ENCODE measurements at places on chromosomes 13 and 19. TPM values are rescaled to one million over a fixed set of nuclear protein-coding genes. Genes with fewer than 3 reads are reported as not detected.

Gene ITGBL1
- 118 TPM for total RNA-seq

Gene SEMA6B
- total RNA-seq = 19.4 TPM

Gene BAX
- total RNA-seq = 53.4 TPM

Gene CLC
- total RNA-seq = not detected

DNA sequence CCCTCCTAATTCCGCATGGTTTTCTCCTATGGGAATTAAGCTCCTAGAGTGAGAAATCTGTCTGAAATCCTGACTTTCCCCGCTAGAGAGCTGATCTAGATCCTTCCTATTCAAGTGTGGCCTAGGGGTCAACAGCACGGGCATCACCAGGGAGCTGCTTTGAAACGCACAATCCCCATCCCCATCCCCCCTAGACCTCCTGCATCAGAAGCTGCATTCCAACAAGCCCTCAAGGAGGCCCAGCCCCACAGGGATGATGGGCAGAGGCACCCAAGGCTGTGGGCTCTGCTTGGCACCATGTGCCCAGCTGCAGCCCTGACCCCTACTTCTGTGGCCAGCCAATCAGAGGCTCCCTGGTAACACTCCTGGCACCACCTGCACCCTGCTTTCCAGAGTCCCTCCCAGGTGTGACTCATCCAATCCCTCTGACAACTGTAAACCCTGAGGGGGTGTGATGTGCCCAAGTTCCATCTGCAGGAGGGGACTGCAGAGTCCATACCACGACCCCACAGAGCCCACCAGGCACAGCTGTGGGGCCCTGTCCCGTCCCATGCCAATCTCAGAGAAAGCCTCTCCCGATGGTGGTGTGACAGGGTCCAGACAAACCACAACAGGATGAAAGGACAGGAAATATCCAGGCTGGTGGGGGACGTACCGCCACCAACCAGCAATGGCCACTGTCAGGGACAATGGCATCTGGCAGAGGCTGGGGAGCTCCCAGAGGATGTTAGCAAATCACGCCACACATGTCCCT is 19.8 kb upstream of the SLC35E1 start:
- no peak for DNase-seq

DNA sequence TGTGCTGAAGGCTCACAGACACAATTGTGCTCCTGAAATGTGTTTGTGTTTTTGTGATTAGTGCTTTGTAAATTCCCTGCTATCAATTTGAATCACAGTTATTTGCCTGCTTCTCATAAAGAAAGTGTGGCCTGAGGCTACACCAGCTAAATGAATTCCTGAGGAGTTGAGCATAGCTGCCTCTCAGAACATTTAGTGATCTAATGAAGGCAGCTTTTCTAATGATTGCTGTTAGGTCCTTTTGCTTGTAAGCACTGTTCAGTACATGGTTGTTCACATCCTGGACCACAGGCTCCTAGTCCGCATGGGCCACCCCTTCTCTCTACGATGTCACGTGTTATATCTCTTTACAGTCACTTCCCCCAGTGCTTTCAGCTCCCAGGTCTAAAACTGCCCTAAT is 238.2 kb downstream of the B3GLCT start:
- no peak for DNase-seq

- no peak for DNase-seq
Measured at GRCh38 chr19:30318261-30318660, 53.9 kb upstream of the ZNF536 start.

DNA sequence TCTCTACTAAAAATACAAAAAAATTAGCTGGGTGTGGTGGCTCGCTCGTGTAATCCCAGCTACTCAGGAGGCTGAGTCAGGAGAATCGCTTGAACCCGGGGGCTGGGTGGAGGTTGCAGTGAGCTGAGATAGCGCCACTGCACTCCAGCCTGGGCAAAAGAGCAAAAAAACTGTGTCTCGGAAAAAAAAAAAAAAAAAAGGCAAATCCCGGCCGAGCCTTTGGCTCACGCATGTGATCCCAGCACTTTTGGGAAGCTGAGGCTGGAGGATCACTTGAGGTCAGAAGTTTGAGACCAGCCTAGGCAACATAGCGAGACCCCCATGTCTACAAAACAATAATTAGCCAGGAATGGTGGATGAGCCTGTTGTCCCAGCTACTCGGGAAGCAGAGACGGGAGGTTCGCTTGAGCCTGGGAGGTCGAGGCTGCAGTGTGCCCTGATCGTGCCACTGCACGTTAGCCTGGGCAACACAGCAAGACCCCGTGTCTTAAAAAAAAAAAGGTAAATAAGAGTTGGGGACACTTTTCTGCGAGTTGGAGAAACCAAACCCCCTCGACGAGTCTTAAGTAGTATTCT is 574 bp upstream of the GPX4 start:
- peak; percentile 83 for DNase-seq

- no peak for DNase-seq
Measured at GRCh38 chr13:71589032-71589431, 278.0 kb downstream of the DACH1 start.

GRCh38 chr19:6833166-6833790 is 54.1 kb upstream of the ADGRE1 start:
- no peak for DNase-seq

- no peak for DNase-seq
Measured at GRCh38 chr19:33125929-33126388, 6.0 kb upstream of the WDR88 start.

DNA sequence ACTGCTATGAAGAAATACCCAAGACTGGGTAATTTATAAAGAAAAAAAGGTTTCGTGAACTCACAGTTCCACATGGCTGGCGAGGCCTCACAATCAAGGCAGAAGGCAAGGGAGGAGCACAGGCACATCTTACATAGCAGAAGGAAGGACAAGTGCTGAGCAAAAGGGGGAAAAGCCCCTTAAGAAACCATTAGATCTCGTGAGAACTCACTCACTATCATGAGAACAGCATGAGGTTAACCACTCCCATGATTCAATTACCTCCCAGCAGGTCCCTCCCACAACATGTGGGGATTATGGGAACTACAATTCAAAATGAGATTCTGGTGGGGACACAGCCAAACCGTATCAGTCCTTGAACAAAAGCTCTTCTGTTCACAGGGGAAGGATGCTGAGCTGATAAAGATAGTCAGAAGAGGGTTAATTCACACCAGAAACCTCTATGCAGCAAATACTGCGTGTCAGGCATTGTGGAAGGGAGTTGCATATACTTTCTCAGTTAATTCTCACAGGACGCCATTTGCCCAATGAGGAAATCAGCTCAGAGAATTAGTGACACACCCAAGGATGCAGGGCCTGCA is 246.2 kb downstream of the FOXO1 start:
- no peak for DNase-seq

DNA sequence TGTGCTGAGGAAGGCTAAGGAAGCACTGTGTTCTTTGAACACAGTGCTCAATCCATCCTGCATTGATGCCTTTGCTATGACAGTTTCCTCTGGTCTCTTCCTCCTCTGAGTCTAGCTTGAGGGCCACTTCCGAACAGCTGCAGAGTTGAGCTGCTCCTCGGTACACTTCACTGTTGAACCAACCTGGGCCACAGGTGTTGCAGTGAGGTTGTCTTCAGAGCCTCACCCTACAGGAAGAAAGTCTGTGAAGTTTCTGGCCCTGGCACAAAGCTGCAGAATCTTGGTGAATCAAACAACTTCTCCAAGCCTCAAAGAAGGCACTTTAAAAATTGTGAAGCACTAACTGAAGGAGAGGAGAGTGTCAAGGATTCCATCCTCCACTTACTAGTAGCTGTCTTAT is 394.0 kb downstream of the KCNRG start:
- no peak for DNase-seq

DNA sequence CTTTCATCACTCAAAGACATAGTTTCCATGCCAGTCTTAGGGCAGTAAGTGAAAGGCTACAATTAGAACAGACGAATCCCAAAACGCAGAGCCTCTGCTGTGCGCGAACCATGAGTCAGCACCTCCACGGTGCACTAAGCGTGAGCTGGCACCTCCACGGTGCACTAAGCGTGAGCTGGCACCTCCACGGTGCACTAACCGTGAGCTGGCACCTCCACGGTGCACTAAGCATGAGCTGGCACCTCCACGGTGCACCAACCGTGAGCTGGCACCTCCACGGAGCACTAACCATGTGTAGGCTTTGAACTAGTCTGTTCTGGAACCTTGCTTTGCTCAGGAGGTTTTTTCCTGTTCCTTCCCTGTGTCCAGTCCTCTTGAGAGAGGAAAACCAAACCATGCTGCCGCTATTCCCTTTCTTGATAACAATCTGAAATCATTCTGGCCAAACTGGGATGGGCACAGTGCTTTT is 120.6 kb downstream of the IRS2 start:
- no peak for DNase-seq

GRCh38 chr19:6811906-6812305 is 39.4 kb downstream of the VAV1 start:
- no peak for DNase-seq

GRCh38 chr13:49373716-49374115 is 70.1 kb downstream of the CAB39L start:
- DNase-seq = no peak

- DNase-seq = no peak
Measured at GRCh38 chr13:43516401-43516833, 270.4 kb downstream of the ENOX1 start.

GRCh38 chr19:3555653-3556422 is 1.5 kb downstream of the MFSD12 start:
- no peak for DNase-seq

GRCh38 chr13:24253520-24254145 is 55.7 kb upstream of the C1QTNF9 start:
- DNase-seq = no peak

- no peak for DNase-seq
Measured at GRCh38 chr13:53110614-53111013, 82.0 kb downstream of the OLFM4 start.

GRCh38 chr19:55437410-55437809 is 5.7 kb downstream of the SHISA7 start:
- DNase-seq = no peak

GRCh38 chr19:35341565-35342225 is 6.0 kb upstream of the FFAR1 start:
- DNase-seq = peak; percentile 23

DNA sequence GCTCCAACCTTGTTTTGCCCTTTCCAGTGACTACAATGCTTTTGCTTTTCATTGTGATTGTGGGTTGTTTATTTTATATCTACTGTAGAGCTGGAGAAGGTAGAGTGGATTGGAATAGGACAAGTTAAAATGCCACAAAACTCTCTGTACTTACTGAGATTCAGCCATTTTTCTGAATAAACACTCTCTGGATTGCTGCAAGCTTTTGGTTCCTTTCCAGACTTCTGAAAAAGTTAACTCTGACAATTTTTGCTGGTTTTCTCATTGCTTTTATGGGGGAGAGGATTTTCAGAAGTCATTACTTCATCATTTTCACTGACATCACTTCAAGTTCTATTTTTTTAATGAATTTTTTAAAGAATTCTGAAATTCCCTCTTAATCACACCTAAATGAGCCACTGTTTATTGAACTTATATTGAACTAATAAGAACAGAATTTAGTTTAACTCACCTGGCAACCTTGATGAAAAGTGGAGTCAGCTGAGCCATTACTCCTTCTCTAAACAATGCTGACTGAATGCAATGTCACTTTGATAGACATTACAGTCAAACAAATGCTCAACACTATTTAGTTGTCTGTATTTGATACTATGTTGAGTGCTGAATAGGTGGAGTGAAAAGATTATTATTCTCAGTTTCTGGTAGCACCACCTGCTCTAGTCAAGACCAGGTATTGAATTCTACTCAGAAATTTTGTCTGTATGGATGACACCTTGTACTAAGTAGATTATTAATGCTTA is 303.5 kb downstream of the DLEU7 start:
- DNase-seq = no peak

DNA sequence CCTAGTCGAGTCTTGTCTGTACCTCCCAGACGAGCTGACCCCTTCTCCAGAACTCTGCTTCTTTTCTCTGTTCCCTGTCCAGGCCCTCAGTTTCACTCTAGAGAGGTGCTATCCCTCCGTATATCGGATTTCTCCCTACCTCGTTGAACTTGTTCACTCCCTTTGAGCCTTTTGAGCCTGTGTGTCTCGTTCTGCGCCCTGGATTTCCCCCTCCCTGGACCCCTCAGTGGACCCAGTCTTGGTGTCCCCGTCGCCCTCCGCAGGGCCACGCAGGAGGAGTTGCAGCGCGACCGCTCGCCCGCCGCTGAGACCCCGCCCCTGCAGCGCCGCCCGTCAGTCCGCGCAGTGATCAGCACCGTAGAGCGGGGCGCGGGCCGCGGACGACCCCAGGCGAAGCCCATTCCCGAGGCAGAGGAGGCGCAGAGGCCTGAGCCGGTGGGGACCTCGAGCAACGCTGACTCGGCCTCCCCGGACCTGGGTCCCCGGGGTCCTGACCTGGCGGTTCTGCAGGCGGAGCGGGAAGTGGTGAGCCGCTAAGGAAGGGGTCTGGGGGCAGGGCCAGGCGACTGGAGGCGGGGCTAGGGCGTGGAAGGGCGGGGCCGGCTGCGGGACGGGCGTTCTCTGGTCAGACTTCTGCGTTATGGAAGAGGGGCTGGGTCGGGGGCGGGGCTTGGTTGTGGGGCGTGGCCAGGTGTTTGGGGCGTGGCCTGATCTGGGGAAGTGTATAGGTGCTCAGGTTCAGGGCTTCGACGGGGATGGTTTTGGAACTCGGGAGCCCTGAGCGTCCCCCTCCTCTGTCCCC is 5.5 kb downstream of the EPS8L1 start:
- peak; percentile 94 for DNase-seq

DNA sequence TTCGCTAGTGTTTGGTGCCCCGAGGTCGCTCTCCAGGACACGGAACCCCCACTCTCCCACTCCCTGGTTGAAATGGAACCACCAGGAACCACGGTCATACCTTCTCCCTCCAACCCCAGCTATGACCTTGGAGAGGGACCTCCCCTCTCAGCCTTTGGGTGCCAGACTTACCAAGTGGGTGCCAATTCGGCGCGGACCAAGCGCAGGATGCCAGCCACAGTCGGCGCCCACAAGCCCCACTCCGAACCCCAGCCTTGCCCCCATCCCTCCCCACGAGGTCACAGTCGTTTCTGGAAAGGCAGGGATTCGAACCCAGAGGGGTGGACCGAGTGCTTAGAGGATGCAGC is 910 bp downstream of the PDE4C start:
- no peak for DNase-seq

- DNase-seq = no peak
Measured at GRCh38 chr19:13225973-13226865, 76.0 kb downstream of the IER2 start.

GRCh38 chr13:91816263-91816807 is 417.9 kb downstream of the GPC5 start:
- no peak for DNase-seq

- DNase-seq = no peak
Measured at GRCh38 chr13:73580513-73581267, 521.9 kb downstream of the KLF5 start.

GRCh38 chr13:27500806-27501534 is 50.6 kb upstream of the MTIF3 start:
- no peak for DNase-seq

DNA sequence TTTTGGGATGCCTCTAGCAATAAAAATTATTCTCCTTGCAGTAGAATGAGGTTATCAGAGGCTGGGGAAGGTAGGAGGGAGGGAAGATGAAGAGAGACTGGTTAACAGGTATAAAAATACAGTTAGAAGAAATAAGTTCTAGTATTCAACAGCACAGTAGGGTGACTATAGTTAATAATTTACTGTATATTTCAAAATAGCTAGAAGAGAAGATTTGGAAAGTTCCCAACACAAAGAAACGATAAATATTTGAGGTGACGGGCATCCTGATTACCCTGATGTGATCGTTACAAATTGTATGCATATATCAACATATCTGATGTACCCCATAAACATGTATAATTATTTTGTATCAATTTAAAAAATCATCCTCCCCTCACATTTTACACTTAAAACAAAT is 93.8 kb downstream of the CDADC1 start:
- no peak for DNase-seq

Data from posterior vena cava (tissue), 2 donors.